Fibroblast of upper back skin (primary cell): ENCODE measurements at places on chromosomes 3 and 15.

GRCh38 chr15:58066042-58066867, 744 bp upstream of the ALDH1A2 start:
- DNase-seq: peak; percentile 31

- DNase-seq: no peak
These were observed 43.0 kb upstream of the SLC41A3 start for GRCh38 chr3:126126811-126127431.

- DNase-seq: no peak
These were observed 12.8 kb downstream of the MYZAP start for GRCh38 chr15:57604507-57604906.

- DNase-seq: no peak
These were observed 2.8 kb upstream of the DNAH1 start for GRCh38 chr3:52313188-52313773.

DNA sequence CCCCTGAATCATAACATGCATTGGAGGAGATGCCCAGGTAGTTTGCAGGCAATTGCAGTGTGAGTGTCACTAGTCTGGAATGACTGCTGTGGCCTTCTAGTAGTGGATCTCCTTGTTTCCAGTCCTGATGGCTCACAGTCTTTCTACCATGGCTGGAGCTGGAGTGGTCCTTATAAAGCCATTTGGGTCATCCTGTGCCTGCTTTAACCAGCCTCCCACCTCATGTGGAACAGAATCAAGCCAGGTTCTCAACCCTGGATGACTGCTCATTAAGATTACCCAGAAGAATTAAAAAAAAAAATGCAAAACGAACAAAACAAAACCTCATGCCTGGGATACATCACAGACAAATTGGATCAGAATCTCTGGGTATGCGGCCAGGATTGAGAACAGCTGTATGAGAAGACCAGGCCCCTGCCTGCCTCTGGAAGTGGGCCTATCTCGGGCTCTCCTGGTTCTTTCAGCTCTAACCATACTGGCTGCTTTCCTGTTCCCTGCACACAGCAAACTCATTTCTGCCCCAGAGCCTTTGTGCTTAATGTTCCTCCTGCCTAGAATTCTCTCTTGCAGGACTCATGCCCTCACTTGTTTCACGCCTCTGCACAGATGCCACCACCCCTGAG, 96.4 kb downstream of the ITPR1 start:
- no peak for DNase-seq

GRCh38 chr3:82676356-82677026, 915.0 kb upstream of the GBE1 start:
- DNase-seq: no peak

DNA sequence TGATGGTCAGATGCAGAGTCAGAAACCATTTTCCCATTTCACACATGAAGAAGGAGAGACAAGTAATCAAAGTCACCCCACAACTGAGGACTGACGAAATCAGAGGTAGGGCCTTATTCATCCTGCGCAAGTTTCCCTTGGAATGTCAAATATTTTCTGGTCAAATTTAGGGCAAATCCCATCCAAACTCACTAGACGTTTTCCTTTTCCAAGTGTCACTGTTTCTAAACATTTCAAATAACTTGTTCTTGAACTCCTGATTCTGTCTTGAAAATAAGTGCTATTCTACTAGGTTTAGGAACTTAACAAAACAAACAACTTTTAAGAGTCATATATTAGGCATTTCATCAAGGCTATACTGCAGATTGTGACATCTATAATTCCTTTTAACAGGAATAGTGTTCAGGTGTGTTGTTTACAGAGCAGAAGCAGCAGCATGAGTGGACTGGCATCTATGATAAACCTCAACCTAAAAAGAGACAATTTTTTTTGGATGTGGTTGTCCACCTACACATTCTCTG, 40.7 kb downstream of the SUMF1 start:
- DNase-seq: peak; percentile 20

DNA sequence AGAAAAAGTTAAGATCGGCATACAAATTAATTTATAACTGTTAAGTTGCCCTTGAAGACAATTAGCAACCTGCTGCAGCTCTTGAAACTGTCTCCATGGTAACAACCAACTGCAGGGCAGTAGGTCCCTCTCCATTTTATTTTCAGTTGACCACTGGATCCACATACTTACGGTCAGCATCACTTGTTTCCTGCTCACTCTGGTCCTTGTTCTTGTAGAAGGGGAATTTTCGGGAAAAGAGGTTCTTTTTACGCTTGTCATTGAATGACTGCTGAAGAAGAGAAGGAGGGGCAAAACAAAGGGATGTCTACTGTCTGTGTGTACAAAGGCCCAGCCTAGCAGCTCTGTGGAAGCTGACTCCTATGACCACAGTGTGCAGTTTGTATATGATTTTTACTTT, 46.8 kb upstream of the MELTF start:
- no peak for DNase-seq

- no peak for DNase-seq
These were observed 1.9 kb upstream of the DLG1 start for GRCh38 chr3:197300361-197300760.

DNA sequence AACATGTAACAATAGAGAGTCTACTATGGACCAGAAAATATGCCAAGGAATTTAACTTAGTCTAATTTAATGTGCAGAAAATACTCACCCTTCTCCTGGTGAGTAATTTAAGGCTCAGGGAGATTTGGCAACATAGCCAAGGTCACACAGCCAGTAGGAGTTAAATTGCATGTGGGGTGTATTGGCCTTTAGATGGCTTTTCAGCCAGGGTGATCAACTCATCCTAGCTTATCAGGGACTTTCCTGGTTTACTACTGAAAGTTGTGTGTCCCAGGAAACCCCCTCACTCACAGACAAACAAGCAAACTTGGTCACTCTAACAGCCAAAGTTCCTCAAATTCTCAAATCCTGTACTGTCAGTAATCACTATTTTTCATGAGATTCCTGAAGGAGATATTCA, 2.6 kb upstream of the SLC9A9 start:
- no peak for DNase-seq

DNA sequence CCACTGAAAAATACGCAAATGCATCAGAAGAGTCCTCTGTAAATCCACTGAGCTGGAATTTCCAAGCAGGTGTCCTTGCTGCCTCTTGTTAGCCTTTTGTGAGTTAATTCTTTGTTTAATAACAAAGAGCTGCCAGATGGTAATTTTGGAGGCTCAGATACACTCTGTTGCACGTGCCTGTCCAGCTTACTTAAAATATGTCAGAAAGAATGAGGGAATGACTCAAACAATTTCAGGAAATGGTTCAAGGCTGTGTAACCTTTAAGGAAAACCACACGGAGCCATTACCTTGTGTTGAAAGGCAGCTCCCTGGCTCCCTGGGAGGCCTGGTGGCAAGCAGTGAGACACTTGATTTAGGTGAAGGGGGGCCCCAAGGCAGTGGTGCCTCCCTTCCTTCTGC, 302.2 kb upstream of the CTDSPL start:
- DNase-seq: peak; percentile 84

DNA sequence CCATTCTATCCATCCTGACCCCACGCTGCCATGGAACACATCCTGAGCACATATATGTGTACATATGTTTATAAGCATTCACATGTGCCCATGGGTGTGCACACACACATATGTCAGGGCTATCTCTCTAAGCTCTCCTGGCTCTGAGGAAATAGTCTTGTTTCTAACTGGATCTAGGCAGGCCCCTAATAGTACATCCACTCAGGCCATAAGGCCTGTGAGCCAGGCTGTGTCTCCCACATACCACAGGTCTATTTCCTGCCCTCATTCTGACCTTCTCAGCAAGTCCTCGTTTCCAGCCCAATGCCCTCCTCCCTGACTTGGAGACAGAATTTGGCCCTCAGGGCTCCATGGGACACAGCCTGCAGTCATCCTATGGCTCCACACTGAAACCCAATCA, 284.8 kb upstream of the CTNNB1 start:
- DNase-seq: no peak

DNA sequence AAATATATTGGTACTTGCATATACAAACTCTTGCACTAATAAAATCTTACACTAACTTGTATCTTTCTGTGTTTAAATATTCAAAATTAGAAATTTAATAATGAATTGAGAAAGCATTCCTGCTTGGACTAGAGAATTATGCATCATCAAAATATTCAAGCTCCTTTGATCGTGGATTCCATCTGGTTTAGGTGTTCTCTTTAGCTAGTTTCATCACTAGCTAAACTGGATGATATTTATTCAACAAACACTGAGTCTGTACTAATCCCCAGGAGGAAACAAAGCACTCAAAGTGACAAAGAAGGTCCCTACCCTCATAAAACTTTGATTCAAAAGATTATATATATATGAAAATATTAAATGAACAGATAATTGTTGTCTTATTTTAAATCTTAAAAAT, 1360.9 kb upstream of the ALCAM start:
- DNase-seq: no peak

GRCh38 chr3:66236281-66236680, 15.5 kb downstream of the SLC25A26 start:
- peak; percentile 28 for DNase-seq

DNA sequence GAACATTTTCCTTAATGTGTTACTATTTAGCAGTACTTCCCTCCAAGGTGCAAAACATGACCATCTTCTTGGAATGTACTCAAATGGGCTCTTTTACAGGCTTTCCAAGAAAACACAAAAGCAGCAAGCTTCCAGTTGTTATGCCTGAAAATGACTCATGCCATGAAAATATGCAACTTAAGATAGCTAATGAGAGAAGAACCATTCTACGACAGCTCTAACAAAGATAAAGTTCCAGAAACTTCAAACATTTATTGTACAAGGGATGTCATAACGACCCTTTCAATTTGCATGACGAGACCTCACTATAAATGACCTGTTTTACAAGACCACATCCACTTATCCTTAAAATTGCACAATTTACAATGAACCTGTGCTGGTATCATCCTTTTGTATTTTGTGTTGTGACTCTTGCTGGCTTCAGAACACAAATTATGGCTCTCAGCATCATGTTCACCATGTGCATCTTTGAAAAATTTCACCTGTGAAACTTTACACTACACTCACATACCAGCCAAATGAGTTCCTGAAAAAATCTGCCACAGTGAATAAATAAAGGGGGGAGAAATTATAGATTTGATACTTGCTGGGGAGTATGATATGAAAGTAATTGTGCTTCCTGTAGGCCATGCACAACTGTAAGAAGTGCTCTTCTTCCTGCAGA, 433.7 kb downstream of the MAGI1 start:
- DNase-seq: peak; percentile 75

DNA sequence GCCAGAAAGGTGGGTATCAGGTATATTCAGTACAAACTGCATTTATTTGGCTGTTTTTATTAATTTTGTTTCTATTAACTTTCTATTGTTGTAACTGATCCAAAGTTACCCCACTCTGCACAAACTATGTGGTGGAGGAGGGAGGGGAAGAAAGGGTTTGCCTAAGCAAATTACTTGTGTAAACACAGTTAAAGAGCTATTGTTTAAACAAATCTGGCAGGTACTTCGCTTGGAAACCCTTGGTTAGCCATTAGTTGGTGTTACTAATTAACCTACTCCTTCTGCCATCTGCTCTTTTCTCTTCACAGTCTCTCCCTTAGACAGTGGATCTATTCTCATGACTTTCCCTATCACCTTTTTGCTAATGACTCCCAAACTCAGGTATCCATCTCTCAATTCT, 328.4 kb upstream of the NECTIN3 start:
- DNase-seq: no peak

- DNase-seq: no peak
These were observed 76.6 kb downstream of the CPN2 start for GRCh38 chr3:194274424-194275085.

GRCh38 chr15:95929232-95929846, 401.2 kb upstream of the NR2F2 start:
- DNase-seq: peak; percentile 33

DNA sequence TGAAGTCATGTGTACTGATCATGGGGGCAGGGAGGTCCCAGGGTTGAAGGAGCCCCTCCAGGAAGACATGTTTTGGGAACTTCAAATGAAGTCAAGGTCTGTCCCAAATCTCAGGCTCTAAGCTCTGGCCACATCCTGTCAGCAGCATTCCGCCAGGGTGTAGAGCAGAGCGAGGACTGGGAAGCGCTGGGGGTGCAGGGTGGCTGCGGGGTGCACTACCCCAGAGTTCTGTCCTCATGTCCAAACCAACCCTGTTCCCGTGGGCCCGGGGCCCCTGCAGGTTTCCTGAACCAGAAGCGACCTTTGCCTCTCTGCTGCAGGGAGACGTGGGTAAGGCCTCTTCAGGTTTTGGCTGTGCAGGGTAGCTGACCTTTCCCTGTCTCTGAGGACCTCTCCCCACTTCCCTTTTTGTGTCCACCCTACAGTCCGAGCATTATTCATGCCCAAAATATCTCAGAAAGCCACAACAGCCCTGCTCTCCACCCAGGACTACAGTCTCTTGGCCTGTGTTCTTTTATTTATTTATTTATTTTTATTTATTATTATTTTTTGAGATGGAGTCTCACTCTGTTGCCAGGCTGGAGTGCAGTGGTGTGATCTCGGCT, 26.6 kb upstream of the FLNB start:
- no peak for DNase-seq

DNA sequence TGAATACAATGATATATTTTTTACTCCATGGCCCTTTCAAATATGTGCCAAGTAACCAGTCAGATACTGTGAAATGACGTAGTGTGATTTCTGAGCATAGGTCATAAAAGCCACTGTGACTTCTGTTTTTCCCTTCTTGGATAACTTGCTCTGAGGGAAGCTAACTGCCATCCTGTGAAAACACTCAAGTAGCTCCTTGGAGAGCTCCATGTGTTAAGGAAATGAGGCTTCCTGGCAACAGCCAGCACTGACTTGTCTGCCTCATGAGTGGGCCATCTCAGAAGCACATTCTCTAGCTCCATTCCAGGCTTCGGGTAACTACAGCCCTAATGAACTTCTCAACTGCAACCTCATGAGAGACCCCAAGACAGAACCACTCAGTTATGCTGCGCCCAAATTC, 9.5 kb upstream of the CCDC80 start:
- peak; percentile 61 for DNase-seq

DNA sequence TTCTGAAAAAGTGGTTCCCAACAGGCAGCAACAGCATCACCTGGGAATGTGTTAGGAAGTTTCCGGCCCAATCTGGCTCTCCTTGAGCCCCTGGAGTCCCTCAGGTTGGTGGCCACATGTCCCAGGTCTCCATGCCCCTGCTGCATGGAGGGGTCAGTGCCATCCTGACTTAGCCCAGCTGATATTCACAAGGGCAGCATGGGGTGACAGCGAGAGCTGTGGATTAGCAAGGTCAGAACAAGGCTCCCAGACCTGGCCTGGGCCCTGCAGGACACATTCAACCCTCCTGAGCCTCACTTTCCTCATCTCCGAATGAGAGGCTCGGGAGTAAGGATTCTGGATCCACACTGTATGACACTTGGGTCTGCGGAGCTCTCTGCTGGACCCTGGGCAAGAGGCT, 243.8 kb upstream of the TLE3 start:
- no peak for DNase-seq

DNA sequence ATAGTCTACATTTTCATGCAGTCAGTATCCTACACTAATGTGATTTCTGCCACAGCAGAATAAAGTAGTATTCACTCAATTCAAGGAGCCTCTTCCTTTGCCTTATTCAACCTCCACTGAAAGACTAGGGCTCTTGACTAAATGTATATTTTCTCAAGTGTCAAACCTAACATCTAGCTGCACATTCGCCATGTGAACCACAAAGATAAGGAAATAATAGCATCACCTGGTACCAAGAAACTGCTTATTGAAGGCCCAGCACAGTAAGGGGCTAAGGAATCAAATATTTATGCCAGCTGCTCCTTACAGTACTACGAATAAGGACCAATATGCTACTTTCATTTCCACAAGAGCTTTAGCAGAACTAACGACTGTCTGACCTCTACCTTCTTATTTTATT, 1.3 kb downstream of the SRP14 start:
- no peak for DNase-seq
